ENCODE measurements at places on chromosomes 7 and 10. TPM values are rescaled to one million over a fixed set of nuclear protein-coding genes. Genes with fewer than 3 reads are reported as not detected.

The CUBN gene
- total RNA-seq = 0.80 TPM

The NODAL gene
- total RNA-seq = not detected

The CHN2 gene
- 7.7 TPM for total RNA-seq

The UPK3BL1 gene
- total RNA-seq = 22.7 TPM

The DPP6 gene
- total RNA-seq = not detected

The AGK gene
- 38.2 TPM for total RNA-seq

The COMTD1 gene
- 183 TPM for total RNA-seq

The CCDC172 gene
- total RNA-seq = not detected

The NME8 gene
- not detected for total RNA-seq

The GBF1 gene
- 31.3 TPM for total RNA-seq

The NEUROD6 gene
- not detected for total RNA-seq

The NCF1 gene
- not detected for total RNA-seq

The ZNF518A gene
- 0.69 TPM for total RNA-seq

The CHCHD1 gene
- total RNA-seq = 238 TPM

The TFPI2 gene
- total RNA-seq = 53.1 TPM

The BET1 gene
- total RNA-seq = 7.9 TPM

The PPP1R9A gene
- total RNA-seq = 9.5 TPM

The AS3MT gene
- 1.7 TPM for total RNA-seq

The AGR2 gene
- 140 TPM for total RNA-seq

The ARID5B gene
- total RNA-seq = 26.4 TPM

The CAMK2B gene
- total RNA-seq = 1.2 TPM

The TNRC18 gene
- 26.8 TPM for total RNA-seq

The SLC18A2 gene
- not detected for total RNA-seq

The HOXA11 gene
- 26.6 TPM for total RNA-seq

The SLC39A12 gene
- total RNA-seq = not detected

The PRKG1 gene
- total RNA-seq = 6.3 TPM

The DNAJC12 gene
- 15.5 TPM for total RNA-seq

The PCBD1 gene
- total RNA-seq = 277 TPM

The ERVW-1 gene
- total RNA-seq = not detected

The CYP26C1 gene
- total RNA-seq = not detected

The ZNF804B gene
- total RNA-seq = not detected

The SH2B2 gene
- total RNA-seq = 8.8 TPM

The LSM5 gene
- 38.9 TPM for total RNA-seq

The SLC26A5 gene
- 0.86 TPM for total RNA-seq

The ZMIZ1 gene
- 84.2 TPM for total RNA-seq

The KCP gene
- total RNA-seq = 3.4 TPM

The IL6 gene
- total RNA-seq = 110 TPM

The NET1 gene
- 88.2 TPM for total RNA-seq

The SPACDR gene
- 0.11 TPM for total RNA-seq

The COL17A1 gene
- total RNA-seq = 1.6 TPM

The MYO1G gene
- 0.17 TPM for total RNA-seq

The UNCX gene
- total RNA-seq = not detected

The PEX1 gene
- 8.5 TPM for total RNA-seq

The FAM24A gene
- not detected for total RNA-seq

The CALHM1 gene
- not detected for total RNA-seq

The NACAD gene
- total RNA-seq = 0.12 TPM

The PNLIPRP3 gene
- not detected for total RNA-seq

The BEND7 gene
- total RNA-seq = 1.2 TPM

The DGKB gene
- total RNA-seq = 0.15 TPM

The SLIT1 gene
- total RNA-seq = not detected

The CRYGN gene
- not detected for total RNA-seq

The GIMAP6 gene
- total RNA-seq = 1.2 TPM

All from PC-3 (cell line).